ENCODE measurements at places on chromosomes 13 and 19.

GRCh38 chr19:47778954-47779351 is 450 bp downstream of the SELENOW start:
- no peaks in the 10 kb centered on the region for H3K27me3 ChIP-seq
- no peak for DNase-seq
- H3K4me1 ChIP-seq, result peaks cover 9% of the 10 kb centered on the region
- H3K27ac ChIP-seq, result 0 out of 2 replicates have a peak overlapping the region, but pooled peaks have one; percentile 16
- peaks cover 25% of the 10 kb centered on the region for H3K36me3 ChIP-seq
- peak overlapping the region; percentile 72 for H3K4me3 ChIP-seq

- H3K4me1 ChIP-seq, result peaks cover 2% of the 10 kb centered on the region
- no peaks in the 10 kb centered on the region for H3K27me3 ChIP-seq
- DNase-seq, result no peak
- H3K36me3 ChIP-seq, result no peaks in the 10 kb centered on the region
- H3K27ac ChIP-seq, result no peak overlapping the region
- H3K4me3 ChIP-seq, result no peak overlapping the region
Measured at GRCh38 chr13:74919914-74920313, 562.1 kb downstream of the TBC1D4 start.

DNA sequence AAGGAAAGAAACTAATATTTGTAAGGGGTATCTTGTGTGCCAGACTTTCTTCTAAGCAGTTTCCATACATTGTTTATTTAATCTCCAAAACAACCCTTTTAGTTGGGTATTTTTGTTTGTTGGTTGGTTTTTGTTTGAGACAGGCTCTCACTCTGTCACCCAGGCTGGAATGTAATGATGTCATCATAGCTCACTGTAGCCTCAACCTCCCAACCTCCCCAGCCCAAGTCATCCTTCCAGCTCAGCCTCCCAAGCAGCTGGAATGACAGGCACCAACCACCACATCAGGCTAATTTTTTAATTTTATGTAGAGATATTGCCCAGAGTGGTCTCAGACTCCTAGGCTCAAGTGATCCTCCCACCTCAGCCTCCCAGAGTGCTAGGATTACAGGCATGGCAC is 41.2 kb upstream of the LSM14A start:
- H3K27me3 ChIP-seq, result no peaks in the 10 kb centered on the region
- no peak overlapping the region for H3K4me3 ChIP-seq
- H3K27ac ChIP-seq, result no peak overlapping the region
- no peak for DNase-seq

DNA sequence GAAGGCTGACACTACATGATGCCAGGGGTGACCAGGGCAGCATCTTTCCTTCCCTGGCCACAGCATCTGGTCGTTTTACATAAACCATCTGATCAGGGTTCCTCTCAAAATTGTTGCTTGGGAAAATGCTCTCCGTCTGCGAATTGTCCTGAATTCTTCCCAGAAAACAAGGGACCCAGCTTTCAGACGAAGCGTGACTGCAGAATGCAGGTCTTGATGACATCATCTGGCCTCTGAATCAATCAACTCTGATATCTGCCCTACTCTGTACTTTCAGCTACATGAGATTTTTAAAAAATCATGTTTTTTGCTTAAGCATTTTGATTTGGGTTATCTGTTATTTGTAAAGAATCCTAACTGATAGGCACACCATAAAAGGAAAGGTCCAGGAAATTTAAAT is 246.6 kb upstream of the IRS2 start:
- H3K36me3 ChIP-seq, result no peaks in the 10 kb centered on the region
- H3K27ac ChIP-seq, result no peak overlapping the region
- H3K4me1 ChIP-seq, result 0 out of 2 replicates have a peak, but pooled peaks cover 3% of the 10 kb centered on the region
- H3K4me3 ChIP-seq, result no peak overlapping the region
- no peaks in the 10 kb centered on the region for H3K27me3 ChIP-seq

- peak overlapping the region; percentile 75 for H3K4me3 ChIP-seq
- 0 out of 2 replicates have a peak, but pooled peaks cover 2% of the 10 kb centered on the region for H3K36me3 ChIP-seq
- peaks cover 8% of the 10 kb centered on the region for H3K4me1 ChIP-seq
- no peaks in the 10 kb centered on the region for H3K27me3 ChIP-seq
- H3K27ac ChIP-seq, result peak overlapping the region; percentile 81
Measured at GRCh38 chr19:17404621-17405249, 695 bp downstream of the BST2 start.

DNA sequence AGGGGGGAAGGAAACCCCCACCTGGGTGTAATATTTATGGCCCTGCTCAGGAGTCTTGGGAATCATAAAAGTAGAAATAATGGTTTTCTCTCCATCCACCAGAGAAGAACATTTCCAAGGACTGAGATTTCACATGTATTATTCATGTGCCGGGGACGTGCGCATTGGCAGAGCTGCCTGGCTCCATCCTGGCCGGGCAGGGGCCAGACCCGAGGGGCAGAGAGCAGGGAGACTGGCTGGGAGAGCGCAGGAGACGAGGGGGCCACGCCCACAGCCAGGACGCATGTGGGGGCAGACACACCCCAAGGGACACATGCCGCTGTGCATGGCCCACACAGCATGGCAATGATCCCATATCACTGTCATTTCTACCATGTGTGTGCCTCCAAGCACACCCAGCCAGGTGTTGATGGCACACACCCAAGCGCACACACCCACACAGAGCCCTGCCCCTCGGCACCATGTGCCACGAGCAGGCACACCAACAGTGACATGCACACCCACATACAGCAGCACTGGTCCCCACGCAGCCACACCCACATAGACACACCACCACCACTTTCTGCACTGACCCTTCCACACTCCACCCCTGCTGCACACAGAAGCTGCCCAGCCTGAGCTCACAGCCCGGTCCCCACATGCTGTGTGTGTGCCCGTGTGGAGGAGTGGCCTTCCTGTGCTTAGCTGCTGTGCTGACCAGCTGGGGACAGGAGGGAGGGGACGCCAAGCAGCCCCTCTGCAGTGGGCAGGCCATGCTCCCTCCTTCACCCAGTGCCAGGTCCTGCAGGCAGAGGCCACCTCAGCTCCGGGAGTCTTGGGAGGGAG is 39.3 kb downstream of the CEBPG start:
- DNase-seq, result no peak
- H3K4me1 ChIP-seq, result no peaks in the 10 kb centered on the region
- H3K4me3 ChIP-seq, result no peak overlapping the region
- no peak overlapping the region for H3K27ac ChIP-seq
- no peaks in the 10 kb centered on the region for H3K36me3 ChIP-seq
- H3K27me3 ChIP-seq, result no peaks in the 10 kb centered on the region

GRCh38 chr13:110394371-110394841 is 87.3 kb downstream of the COL4A2 start:
- no peak for DNase-seq
- H3K27me3 ChIP-seq, result no peaks in the 10 kb centered on the region
- H3K36me3 ChIP-seq, result no peaks in the 10 kb centered on the region
- H3K27ac ChIP-seq, result no peak overlapping the region
- H3K4me3 ChIP-seq, result no peak overlapping the region

- H3K4me1 ChIP-seq, result peaks cover 12% of the 10 kb centered on the region
- H3K27me3 ChIP-seq, result no peaks in the 10 kb centered on the region
Measured at GRCh38 chr13:99626461-99627082, 125.3 kb downstream of the TM9SF2 start.

DNA sequence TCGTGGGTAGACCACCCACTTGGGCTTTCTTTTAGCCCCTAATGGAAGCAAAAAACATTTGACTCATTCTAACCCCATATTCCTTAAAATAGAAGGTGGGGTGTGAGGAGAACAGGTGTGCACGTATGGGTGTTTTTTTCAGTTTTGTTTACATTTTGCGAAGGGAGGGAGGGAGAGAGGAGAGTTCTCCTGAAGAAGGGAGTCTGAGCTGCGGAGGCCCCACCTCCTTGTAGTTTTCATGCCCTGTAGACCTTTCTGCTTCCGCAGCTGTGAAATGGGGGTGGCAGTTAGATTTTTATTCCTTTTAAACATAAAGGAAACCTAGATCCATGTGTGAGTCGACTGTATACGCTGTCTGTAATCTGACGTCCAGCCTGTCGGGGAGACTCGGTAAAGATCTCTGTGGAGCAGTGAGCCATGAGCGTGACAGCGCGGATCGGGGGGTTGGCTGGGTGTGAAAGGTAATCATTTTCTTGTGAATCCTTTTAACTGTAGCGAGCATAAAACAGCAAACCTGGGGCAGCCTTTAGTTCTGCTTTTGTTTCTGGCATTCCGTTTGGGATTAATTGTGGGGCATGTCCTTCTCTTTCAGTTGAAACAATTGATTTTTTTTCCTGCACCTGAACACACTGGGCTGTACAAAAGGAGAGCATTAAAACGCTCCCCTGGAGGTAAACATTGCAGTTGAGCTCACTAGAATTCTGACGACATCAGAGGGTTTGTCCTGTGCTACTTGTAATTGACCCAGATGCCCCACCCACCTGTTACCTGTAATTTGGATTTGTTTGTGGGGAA is 2.3 kb downstream of the UPF1 start:
- DNase-seq, result no peak
- peaks cover 12% of the 10 kb centered on the region for H3K4me1 ChIP-seq
- no peaks in the 10 kb centered on the region for H3K27me3 ChIP-seq
- H3K27ac ChIP-seq, result no peak overlapping the region
- peak overlapping the region; percentile 99 for H3K4me3 ChIP-seq

- peaks cover 22% of the 10 kb centered on the region for H3K36me3 ChIP-seq
- no peak for DNase-seq
- H3K4me1 ChIP-seq, result peaks cover 4% of the 10 kb centered on the region
- H3K27me3 ChIP-seq, result no peaks in the 10 kb centered on the region
Measured at GRCh38 chr19:18991006-18991405, 42.3 kb downstream of the SUGP2 start.

- H3K4me1 ChIP-seq, result no peaks in the 10 kb centered on the region
- no peaks in the 10 kb centered on the region for H3K36me3 ChIP-seq
- no peak overlapping the region for H3K4me3 ChIP-seq
- H3K27ac ChIP-seq, result no peak overlapping the region
Measured at GRCh38 chr13:64633948-64634347, 2596.2 kb downstream of the PCDH9 start.

GRCh38 chr19:14795078-14795721 is 16.8 kb upstream of the ADGRE2 start:
- DNase-seq, result no peak
- H3K4me3 ChIP-seq, result no peak overlapping the region
- no peak overlapping the region for H3K27ac ChIP-seq
- H3K27me3 ChIP-seq, result no peaks in the 10 kb centered on the region

DNA sequence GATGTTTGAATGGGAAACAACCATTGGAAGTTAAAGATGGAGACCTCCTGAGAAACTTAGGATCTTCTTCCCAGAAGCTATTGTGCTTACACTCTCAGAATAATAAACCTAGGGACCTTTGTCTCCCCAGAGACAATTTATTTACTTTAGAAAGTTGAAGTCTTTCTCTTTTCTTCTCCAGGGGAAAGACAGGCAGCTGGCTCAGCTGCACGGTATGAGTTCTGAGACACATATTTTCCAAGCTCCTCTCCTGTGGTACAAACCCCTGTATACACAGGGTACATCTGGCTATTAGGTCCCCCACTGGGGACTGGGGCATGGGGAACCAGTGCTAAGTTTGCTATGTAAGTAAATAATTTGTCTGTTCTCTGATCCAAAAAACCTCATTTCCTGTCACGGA is 67.5 kb upstream of the POSTN start:
- no peak overlapping the region for H3K27ac ChIP-seq
- H3K36me3 ChIP-seq, result no peaks in the 10 kb centered on the region
- H3K4me1 ChIP-seq, result peaks cover 3% of the 10 kb centered on the region
- no peak for DNase-seq
- no peak overlapping the region for H3K4me3 ChIP-seq

DNA sequence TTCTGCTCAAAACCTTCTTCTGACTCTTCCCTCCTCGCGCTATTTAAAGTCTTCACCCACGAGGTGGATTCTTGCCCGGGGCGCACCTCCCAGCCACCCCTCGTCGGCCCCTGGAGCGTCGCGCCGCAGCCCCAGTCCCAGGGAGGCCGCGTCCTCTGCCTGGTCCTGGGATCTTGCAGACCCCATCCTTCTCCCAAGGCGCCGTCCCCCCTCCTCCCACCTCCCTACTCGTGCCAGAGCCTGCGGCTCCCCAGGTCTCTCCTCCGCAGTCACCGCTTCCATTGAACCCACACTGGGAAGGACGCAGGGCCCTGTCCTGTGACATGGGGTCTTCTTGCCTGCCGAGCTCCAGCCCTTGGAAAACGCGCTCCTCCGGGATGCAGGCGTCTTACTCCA is 486 bp downstream of the ZNF808 start:
- no peaks in the 10 kb centered on the region for H3K27me3 ChIP-seq
- H3K36me3 ChIP-seq, result no peaks in the 10 kb centered on the region
- DNase-seq, result peak; percentile 52
- H3K4me3 ChIP-seq, result peak overlapping the region; percentile 89
- no peak overlapping the region for H3K27ac ChIP-seq

DNA sequence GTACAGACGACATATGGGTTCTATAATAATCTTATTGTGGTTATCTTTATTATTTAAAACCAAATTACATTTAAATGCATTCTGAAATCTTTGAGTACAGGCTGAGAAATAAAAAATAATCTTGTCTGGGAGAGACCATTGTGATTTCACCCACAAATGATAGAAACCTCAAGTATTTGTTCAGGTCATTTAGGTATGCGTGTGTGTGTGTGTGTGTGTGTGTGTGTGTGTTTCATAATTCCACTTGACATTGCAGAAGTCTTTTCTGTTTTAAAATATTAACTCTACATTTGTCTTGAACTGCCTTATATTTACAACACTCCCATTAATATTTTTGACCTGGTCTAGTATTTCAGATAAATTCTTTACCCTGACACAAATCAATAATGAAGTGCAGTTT is 126.9 kb downstream of the SPRY2 start:
- no peak overlapping the region for H3K27ac ChIP-seq
- no peak for DNase-seq
- H3K4me3 ChIP-seq, result no peak overlapping the region
- H3K27me3 ChIP-seq, result no peaks in the 10 kb centered on the region

- DNase-seq, result no peak
- no peaks in the 10 kb centered on the region for H3K4me1 ChIP-seq
- no peaks in the 10 kb centered on the region for H3K27me3 ChIP-seq
- H3K4me3 ChIP-seq, result no peak overlapping the region
- no peak overlapping the region for H3K27ac ChIP-seq
- H3K36me3 ChIP-seq, result no peaks in the 10 kb centered on the region
Measured at GRCh38 chr19:57672466-57672865, 3.7 kb downstream of the ZSCAN4 start.

- DNase-seq, result no peak
- no peak overlapping the region for H3K27ac ChIP-seq
- H3K36me3 ChIP-seq, result no peaks in the 10 kb centered on the region
- no peaks in the 10 kb centered on the region for H3K27me3 ChIP-seq
Measured at GRCh38 chr19:38880882-38881609, 3.0 kb upstream of the RINL start.

- no peaks in the 10 kb centered on the region for H3K27me3 ChIP-seq
- no peaks in the 10 kb centered on the region for H3K4me1 ChIP-seq
- no peaks in the 10 kb centered on the region for H3K36me3 ChIP-seq
- no peak overlapping the region for H3K4me3 ChIP-seq
- no peak for DNase-seq
Measured at GRCh38 chr13:35598790-35599369, 122.4 kb upstream of the MAB21L1 start.

Data from H1 (cell line).